ENCODE measurements at places on chromosomes 1 and 21.

GRCh38 chr1:4224684-4225467 lies 324.8 kb upstream of the C1orf174 start:
- no peak for DNase-seq

GRCh38 chr1:45198185-45198584 lies 8.2 kb downstream of the ZSWIM5 start:
- DNase-seq = no peak

DNA sequence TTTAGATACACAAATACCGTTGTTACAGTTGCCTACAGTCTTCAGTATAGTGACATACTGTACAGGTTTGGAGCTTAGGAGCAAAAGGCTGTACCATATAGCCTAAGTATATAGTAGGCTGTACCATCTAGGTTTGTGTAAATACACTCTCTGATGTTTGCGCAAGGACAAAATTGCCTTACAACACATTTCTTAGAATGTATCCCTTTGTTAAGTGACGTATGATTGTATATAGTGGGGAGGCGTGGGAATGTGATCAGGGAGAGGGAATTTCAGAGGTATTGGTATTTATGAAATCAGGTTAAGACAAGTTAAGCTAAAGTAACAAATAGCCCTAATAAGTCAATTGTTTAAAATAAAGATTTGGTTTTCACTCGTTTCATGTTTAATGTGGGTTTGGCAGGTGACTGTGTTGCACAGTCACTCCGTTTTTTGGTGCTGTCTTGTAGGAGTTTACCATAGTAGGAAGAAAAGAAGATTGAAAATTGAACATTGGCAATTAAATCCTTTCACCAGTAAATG lies 2.7 kb downstream of the GORAB start:
- DNase-seq = no peak

- DNase-seq = no peak
Measured at GRCh38 chr1:30173560-30173959, 549.8 kb downstream of the MATN1 start.

DNA sequence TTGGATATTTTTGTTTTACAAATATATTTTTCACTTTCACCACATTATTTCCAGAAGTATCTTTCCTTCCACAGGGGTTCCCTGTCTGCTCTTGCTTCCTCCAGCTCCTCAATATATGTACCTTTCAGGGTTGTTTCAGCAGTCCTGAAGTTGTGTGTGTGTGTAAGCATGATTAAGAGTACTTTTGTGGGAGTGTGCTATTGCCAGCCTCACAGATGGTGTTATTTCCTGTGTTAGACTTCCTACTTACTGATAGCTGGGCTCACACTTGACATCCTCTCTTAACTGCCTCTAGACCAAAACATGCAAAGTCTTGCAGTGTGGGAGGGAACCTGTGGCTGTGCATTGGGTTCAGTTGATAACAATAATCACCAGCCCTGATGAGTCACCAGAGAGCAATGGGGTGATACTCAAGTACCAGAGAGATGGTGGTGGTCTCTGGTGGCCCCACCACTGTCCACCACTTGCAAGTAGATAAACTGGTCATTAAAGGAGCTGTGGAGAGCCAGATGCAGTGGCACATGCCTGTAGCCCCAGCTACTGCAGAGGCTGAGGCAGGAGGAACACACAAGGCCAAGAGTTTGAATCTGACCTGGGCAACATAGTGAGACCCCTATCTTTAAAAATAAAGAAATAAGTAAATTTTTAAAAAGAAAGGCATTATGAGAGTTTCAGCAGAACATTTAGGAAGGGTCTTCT lies 126.7 kb downstream of the NR5A2 start:
- DNase-seq = no peak

DNA sequence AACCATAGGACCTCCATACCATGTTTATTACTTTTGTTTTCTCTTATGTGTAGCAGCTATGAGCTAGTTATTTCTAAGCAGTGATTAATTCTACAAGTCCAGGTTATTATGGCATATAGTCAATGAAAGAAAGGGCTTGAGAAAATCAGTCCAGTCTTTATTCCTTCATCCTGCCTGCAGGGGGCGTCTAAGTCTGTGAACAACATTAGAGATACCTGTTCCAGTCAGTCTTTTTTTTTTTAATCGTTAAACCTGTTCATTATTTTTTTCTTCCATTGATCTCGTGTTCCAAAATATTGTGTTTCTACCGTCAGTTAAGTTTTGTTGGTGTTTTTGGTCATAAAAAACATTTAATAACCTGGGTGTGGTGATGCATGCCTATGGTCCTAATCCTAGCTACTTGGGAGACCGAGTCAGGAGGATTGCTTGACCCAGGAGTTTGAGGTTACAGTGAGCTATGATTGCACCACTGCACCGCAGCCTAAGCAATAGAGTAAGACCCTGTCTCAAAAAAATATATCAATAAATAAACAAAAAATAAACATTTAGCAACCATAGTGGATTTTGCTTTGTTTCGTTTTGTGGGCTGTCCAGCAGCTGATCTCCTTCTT lies 29.4 kb upstream of the CD2 start:
- peak; percentile 62 for DNase-seq

GRCh38 chr1:22613951-22614350 lies 22.5 kb upstream of the C1QA start:
- no peak for DNase-seq

GRCh38 chr1:64320470-64320869 lies 117.0 kb downstream of the UBE2U start:
- no peak for DNase-seq

DNA sequence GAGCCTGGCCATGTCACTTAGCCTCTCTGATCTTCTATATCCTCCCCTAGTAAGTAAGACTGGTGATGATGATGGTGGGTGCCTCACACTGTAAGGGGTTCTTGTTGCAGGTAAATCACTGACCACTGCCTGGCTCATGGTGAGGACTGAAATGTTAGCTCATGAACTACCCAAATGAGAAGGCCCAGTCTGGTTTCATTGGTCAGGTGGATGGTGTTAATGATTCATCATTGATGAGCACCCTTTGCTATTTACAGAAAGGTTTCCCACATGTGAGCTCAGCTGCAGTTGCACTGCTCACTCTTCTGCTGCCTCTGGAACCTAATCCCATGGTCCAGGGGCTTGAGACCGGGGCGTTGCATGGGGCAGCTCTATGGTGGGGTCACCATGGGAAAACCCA lies 417.7 kb downstream of the PRDM2 start:
- no peak for DNase-seq

DNA sequence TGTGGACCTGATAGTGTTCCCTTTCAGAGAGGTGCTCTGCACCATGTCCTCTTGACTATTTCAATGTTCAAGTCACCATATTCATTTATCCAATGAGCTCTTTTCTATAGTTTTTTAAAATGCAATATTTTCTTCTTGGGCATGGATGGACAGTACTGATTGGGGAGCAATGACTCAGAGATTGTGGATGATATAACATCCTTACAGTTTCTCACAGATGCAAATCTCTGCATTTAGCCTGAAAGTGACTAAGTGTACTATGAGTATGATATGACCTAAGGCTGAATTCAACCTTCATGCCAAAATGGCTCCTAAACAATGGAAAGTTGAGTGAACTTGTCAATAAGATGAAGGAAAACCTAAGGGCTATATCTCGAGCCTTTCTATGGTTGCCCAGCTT lies 36.5 kb downstream of the C4BPA start:
- DNase-seq = no peak

GRCh38 chr1:89786628-89787214 lies 34.1 kb upstream of the LRRC8D start:
- DNase-seq = no peak

DNA sequence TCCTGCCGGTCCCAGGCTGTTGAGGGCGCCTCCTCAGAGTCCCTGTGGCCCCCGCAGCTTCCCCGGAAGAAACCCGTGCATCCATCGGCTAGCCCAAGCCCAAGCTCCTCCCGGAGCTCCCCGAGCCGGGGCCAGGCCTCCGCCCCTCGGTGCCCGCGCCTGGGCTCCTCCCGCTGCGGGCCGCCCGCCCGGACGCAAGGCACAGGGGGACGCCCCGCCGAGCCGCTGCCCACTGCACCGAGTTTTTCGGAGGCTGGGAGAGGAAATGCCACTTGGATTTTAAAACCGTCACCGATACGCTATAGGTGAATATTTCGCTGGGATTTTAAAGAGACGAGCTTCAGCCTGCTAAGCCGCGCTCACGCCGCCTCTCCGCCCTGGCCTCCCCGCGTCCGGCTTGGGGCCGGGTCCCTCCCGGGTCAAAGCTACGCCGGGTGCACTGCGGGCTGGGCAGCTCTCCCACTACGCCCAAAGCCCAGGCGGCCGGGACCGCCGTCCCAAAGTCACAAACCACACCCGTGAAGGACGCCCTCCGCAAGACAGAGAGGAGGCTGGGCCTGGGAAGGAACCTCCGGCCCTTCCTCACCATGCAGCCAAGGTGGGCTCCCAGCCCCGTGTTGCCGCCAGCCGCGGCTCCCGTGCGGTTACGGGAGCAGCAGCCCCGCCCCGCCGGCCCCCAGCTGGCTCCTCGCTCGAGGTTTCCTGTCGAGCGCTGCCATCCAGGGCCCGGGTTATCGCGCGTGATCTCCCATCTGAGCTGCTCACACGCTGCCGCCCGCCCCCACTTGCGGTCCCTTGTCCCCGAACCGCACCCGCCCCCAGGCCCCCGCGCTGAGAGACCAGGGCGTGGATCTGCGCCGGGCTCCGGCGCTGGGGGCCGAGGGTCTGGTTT lies 63.2 kb downstream of the CD247 start:
- DNase-seq = peak; percentile 64

- no peak for DNase-seq
Measured at GRCh38 chr21:41777951-41778815, 11.3 kb upstream of the RIPK4 start.

DNA sequence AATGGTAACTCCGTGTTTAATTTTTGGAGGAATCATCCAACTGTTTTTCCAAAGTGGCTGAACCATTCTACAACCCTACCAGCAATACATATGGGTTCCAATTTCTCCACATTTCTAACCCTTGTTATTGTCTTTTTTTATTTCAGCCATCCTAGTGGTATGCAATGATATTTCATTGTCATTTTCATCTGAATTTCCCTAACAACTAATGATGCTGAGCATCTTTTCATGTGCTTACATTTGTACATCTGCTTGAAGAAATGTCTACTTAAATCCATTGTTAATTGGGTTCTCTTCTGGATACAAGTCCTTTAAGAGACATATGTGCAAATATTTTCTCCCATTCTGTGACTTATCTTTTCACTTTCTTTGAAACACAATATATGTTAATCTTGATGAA lies 43.3 kb downstream of the EPRS1 start:
- no peak for DNase-seq

DNA sequence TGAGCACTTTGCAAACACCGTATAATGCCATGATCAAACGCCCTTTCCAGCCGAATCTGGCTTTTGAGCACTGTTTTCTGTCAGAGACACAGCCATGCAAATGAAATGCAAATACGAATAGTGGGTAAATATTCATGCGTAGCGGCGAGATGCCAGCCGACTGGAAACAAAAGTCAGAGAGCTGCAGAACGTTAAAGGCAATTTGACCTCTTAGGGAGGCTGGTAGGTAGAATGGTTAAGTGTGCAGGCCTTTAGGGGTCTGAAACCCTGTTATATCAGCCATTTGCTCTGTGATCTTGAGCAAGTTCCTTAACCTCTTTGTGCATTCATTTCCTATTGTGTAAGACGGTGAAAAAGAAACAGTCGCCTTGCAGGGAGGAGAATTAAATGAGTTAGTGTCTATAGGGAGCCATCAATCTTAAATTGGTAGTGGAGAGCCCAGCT lies 6.5 kb upstream of the SDHB start:
- no peak for DNase-seq

DNA sequence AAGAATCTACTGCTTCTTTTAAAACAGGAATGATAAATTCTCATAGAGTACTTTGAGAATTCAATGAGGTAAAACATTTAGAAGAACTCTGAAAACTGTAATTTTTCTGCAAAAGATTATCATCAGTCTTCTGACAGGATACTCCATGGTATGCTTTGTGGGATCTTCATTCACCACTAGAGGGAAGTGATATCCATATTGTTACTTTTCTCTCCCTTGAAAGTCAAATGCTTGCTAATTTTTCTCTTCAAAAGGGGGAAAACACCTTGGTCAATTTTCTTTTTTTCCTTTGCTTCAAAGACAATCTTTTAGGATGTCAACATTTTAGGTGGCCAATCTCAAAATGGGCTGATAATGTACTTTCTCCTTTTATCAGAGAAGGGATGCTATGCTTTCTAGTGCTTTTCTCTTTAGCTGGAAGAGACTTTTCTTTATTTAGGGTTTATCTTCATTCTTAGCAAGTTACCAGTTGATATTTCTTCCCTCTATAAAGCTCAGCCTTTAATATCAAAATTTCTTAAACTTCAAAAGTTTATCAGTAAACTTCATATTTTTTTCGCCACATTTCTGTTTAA lies 95.5 kb downstream of the NEGR1 start:
- DNase-seq = no peak

DNA sequence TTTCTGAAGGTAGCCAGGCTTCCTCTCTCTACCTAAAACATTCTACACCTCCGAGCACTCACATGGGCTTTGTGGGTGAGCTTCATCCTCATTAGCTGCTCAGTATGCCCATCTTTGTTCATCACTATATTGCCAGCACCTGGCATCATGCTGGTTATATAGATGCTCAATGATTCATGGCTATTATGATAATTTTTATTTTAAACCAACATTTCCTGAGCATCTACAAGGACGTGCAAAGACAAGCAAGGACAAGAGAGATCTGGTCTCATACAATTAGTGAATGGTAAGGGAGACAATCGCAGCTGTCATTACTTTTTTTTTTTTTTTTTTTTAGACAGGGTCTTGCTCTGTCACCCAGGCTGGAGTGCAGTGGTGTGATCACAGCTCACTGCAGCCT lies 11.3 kb upstream of the QSOX1 start:
- no peak for DNase-seq

- no peak for DNase-seq
Measured at GRCh38 chr1:53391296-53391695, 63.4 kb upstream of the LRP8 start.

DNA sequence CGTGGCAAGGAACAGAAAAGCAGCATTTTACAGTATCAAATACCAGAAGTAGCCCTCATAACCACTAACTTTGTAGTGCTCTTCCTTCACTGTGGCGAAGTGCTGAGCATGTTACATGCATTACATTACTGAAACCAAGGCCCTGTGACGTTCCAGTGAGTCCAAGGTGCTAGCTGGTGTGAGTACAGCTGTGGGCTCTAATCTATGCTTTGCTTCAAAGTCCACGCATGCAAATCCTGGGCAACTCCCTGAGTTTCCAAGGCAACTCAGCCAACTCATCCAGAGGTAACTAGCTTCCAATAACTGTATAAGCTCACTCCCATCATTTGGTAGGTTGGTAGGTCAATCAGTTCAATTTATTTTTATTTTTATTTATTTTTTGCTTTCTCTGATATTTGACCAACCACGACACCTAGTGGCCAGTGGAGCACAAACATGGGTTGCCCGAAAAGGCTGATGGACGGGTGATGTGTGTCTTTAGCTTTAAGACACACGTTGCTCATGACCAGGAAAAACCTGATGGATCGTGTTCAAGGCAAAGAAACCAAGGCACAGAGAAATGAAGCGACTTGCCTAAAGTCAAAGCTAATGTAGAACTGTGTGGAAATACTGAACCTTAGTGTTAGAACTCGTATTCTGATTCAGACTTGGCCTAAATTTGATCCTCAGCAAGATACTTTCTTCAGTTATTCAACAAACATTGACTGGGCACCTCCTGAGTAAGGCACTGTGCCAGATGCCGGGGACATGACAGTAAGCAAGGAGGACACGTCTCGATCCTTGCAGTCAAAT lies 73.0 kb downstream of the GNG12 start:
- peak; percentile 44 for DNase-seq
